ENCODE measurements at places on chromosomes 2 and 18.

GRCh38 chr18:69213842-69214241 is 186.8 kb upstream of the DOK6 start:
- DNase-seq, result no peak

DNA sequence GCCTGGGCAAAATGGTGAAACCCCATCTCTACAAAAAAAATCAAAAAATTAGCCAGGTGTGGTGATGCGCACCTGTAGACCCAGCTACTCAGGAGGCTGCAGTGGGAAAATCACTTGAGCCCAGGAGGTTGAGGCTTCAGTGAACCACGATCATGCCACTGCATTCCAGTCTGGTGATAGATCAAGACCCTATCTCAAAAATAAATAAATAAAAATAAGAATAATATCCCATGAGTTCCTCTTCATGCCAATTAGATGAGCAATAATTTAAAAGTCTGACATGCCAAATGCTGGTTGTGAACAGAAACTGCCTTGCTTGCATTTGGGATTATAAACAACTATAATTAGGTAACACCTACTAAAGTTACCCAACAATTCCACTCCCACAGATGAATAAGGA is 22.1 kb upstream of the ANKRD44 start:
- no peak for DNase-seq

GRCh38 chr2:221562226-221562625 is 9.9 kb downstream of the EPHA4 start:
- DNase-seq, result no peak

GRCh38 chr2:10647441-10647840 is 42.3 kb downstream of the NOL10 start:
- no peak for DNase-seq

- DNase-seq, result no peak
Measured at GRCh38 chr2:12504443-12504842, 212.3 kb upstream of the TRIB2 start.

GRCh38 chr2:121178730-121179129 is 106.3 kb downstream of the TFCP2L1 start:
- no peak for DNase-seq

Data from mucosa of gallbladder (tissue), 1 donor.